ENCODE measurements at places on chromosomes 7 and 10.
A peak's percentile ranks its signal among the peaks of the same experiment; 100 is the strongest.

DNA sequence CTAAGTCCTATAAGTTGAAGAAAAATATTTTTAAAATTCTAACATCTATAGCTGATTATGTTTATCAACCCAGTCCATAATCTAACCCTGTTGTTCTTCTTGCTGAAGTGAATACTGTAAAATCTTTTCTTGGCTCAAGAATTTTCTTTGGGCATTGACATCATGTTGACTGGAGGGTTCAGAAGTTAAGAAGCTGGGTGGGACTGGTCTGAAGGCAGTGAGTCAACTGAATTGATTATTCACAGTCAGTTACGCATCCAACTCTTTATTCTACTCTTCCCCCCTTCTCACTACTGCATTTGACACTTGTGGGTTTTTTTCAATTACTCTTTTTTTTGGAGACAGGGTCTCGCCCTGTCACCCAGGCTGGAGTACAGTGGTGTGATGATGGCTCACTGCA lies 31.0 kb downstream of the DENND2A start:
- DNase-seq, result peak; percentile 90

DNA sequence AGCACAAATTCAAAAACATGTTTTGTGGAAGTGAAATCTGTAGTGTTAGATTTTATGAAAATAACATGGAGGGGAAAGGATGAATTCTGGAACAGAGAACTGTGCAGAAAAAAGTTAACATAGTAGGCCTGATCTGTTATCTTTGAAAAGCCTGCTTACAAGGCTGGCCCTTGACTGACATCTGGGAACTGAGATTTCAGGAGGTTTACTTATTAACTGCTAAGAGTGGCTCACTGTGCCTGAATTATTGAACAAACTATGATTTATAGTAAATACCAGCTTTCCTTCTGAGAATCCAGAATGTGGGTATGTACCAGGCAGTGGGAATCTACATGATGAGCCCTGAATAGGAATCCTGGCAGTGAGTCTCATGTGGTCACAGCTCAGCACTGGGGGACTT lies 30.5 kb downstream of the NSUN6 start:
- DNase-seq, result no peak

DNA sequence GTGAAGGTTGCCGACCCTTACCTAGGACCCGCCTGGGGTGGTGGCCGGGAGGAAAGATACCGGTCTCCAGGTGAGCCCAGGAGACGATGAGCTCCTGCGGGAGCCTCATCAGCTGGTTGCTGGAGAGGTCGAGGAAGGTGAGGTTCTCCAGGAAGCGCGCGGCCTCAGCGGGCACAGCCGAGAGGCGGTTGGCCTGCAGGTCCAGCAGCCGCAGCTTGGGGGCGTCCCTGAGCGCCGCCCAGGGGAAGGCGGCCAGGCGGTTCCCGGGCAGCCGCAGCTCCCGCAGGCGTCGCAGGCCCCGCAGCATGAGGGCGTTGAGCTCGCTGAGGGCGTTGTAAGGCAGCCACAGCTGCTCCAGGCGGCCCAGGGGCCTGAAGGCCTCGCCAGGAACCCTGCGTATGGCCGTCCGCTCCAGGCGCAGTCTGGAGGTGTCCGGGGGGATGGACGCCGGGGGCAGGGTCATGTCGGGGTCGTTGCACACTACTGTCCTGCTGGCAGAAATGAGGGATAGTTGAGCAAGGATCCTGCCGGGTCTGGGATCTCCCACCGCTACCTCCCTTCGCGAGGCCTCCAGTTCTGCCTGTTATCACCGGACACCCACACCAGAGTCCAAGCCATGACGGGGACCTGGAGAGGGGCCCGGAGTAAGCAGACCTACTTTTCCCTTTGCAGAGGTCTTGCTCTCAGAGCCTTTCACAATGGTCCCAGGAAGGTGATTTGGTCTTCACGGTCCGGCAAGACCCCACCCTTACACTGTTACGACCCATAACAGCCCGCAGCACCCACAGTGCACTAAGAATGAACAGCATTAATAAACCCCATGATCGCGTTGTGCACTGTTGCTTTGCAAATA lies 3.9 kb downstream of the LRIT1 start:
- no peak for DNase-seq

DNA sequence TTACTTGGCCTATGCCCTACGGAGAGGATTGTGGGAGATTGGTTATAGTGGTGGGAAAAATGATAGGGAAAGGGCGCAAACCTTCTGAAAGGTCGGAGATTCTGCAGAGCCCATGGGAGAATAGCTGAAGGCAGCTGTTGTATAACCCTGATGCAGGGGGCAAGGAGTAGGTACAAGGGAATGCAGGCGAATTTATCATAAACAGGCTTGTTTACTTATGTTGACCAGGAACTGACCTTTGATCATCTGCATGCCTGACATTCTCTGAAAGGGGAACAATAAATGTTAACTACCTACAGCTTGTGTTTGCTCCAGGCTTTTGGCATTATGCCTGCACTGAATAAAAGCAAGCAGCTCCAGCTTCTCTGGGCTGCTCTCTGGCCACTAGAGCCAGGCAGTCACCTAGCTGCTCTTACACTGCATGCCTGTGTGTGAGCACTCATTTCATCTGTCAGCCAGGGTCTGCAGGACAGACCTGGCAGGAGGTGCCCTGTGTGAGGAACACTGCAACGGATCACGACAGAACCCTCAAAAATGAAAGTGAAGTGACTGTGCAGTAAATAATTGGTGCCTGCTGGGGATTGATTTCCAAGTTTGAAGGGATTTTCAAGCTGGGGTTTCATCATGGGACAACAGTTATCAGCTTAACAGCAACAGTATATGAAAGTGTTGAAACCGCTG lies 31.1 kb upstream of the ABCA13 start:
- no peak for DNase-seq

DNA sequence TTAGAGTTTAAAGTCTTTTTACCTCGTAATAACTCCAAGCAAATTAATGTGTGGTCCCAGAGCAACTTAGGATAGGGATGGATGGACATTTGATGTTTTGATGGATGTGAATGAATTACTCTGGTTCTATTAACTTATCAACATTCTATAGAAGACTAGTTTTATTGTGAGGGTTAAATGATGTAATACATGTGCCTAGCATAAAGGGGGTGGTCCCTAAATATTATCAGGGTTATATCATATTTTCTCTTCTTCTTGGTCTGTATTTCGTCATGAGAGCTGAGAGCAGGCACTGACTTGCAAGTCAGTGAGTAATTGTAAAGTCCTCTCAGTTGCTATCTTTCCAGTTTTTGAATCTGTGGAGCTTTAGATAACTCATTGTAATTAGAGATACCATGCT lies 219.3 kb downstream of the GATA3 start:
- DNase-seq, result no peak

GRCh38 chr10:110597476-110597875 lies 30.0 kb downstream of the SMC3 start:
- no peak for DNase-seq

- peak; percentile 72 for DNase-seq
These were observed 31.2 kb downstream of the SMNDC1 start for GRCh38 chr10:110273474-110273873.

GRCh38 chr10:79886345-79886744 lies 59.8 kb downstream of the NUTM2E start:
- no peak for DNase-seq

DNA sequence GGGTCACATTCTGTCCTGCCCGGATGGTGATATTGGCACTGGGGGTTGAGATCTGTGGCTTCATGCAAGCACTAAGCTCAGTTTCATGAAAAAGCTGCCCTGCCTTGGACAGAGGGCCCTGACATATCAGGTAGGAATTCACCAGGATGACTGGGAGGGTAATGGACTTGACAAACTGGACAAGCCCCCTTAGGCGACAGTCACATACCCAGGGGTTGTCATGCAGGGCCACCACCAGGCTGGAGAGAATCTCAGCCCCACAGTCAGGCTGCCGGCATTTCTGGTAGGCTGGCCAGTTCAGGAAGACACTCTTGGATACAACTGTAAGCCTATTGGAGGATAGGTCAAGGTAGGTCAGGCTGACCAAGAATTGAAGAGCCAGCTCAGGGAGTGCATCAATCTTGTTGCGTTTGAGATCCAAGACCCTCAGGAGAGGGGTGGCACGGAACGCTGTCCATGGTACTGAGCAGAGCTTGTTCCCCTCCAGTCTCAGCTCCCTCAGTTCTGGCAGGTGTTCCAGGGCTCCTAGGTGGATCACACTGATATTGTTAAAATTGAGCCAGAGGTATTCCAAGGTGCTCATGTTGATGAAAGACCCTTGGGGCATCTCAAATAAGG lies 824 bp downstream of the LRIT2 start:
- no peak for DNase-seq

Data from astrocyte (in vitro differentiated cells and primary cell).